ENCODE measurements at places on chromosomes 2 and 18.

GRCh38 chr2:48694149-48694548, 61.4 kb downstream of the LHCGR start:
- DNase-seq, result no peak

DNA sequence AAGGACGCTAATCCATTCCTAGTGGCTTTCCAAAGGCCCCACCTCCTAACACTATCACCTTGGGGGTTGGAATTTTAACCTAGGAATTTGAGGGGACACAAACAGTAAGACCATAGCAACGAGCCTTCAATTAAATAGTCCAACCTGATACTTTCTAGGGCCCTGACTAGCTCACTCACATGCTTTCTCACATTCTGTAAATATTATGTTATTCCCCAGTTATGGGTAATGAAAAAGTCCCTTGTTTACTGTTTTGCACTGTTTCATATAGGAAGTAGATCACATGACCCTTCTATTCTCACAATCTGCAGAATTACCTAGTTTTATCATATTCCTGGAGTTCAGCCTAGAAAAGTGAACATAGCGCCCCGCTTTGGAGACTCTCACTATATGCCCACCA, 1212.1 kb upstream of the ACVR2A start:
- no peak for DNase-seq

DNA sequence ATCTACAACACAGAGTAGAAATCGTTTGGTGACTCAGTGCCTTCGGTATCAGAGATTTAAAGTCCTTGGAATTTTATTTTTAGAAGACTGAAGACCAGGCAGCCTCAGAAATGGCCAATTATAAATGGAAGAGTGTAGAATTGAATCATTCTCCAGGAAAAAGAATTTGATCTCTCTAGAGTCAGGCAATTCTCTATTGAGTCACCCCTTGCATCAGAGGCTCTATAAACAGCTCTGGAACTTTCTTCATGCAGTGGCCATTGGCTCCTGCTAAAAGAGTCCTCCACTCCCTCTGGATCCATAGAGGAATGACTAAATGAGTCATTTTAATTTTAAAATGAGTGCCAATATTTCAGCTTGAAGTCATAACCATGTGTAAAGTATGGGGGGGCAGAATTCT, 816.2 kb downstream of the TDRD15 start:
- no peak for DNase-seq

DNA sequence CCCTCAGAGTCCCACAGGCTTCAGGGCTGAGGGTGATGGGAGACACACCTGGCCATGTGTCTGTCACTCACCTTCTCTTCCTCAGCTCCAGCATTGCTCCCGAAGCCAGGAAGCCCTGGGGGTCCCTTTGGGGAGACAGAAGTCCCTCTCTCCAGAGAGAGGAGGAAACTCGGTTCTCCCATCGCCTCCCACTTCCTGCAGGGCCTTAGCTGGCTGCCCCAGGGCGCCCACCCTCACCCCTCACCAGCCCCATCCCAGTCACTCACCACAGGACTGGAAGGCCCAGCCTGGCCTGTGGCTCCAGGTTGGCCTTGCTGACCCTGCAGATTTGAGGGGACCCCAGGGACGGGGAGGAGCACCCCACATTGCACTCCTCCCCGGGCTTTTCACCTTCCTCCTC, 2.7 kb upstream of the RAB6D start:
- DNase-seq, result no peak

DNA sequence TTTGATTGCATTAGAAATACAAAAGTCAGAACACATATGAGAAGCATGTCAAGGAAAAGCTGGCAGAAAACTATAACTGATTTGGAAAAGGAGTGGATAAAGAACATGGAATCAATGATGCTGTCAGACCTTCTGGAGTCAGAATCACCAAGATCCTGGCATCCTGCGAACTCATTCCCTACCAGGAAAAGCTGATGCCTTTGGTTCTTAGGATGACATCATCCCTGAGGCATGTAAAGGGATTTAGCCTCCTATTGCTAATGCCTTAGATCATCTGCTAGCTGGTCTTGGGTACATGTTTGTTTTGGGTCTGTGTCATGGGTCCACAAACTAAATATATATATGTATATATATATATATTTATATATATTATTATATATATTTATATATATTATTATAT, 680.7 kb downstream of the EPHA4 start:
- DNase-seq, result no peak

- DNase-seq, result no peak
Observed at GRCh38 chr2:51297488-51297887, 265.6 kb upstream of the NRXN1 start.

DNA sequence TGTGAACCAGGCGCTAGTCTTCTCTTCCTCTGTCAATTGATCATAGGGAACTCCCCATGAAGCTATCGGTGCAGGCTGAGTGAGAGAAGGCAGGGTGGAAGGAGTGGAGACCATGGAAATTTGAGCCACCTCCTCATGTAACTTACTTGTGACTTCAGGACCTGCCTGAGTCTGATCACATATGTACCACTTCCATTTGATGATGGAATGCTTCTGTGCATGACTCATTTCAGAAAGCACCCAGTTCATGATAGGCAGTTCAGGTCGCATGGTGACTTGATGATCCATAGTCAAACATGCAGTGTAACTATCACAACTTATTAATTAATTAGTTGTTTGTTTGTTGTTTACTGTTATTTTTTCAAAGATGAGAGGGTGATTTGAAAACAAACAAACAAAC, 1296.7 kb downstream of the SUCLG1 start:
- DNase-seq, result no peak

- DNase-seq, result no peak
Observed at GRCh38 chr18:34760444-34760843, 50.3 kb downstream of the DTNA start.

- no peak for DNase-seq
Observed at GRCh38 chr18:36382854-36383253, 85.3 kb downstream of the FHOD3 start.

- peak; percentile 73 for DNase-seq
Observed at GRCh38 chr2:1584691-1585485, 159.4 kb downstream of the PXDN start.

DNA sequence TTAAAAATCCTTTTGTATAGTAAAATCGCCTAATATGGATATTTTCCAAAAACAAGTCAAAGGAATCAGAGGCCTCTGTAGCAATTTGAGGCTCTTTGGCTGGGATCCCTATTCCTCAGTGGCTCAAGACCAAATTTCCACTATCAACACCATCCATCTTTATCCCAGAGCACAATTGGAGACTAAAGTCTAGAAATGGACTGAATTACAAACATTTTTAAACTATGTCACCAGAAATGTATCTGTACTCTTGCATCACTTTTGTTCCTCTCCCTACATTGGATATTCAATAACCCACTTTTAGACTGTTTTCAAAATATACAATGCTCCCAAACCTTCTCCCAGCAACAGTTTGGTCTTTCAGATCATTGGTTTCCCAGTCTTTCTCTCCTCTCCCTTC, 140.4 kb upstream of the KLHL29 start:
- no peak for DNase-seq

DNA sequence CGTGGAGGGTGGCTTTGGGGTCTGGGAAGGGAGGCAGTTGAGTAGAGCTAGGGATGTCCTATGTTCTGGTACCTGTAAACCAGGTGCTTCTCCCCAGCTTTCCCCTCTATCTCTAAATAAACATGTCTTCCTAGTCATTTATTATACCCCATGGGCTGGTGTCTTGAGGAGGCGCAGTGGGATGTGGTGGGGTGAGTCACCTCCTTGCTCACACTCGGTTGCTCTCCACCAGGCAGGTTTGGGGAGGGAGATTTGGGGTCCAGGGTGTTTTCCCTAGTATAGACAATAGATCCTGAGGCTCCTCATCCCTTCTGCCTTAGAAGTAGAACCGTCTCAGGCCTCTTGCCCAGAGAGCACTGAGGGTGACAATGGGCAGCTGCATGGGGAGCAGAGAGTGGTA, 5.1 kb downstream of the PSD4 start:
- peak; percentile 41 for DNase-seq
